ENCODE measurements at places on chromosomes 13 and 19.
A peak's percentile ranks its signal among the peaks of the same experiment; 100 is the strongest.

DNA sequence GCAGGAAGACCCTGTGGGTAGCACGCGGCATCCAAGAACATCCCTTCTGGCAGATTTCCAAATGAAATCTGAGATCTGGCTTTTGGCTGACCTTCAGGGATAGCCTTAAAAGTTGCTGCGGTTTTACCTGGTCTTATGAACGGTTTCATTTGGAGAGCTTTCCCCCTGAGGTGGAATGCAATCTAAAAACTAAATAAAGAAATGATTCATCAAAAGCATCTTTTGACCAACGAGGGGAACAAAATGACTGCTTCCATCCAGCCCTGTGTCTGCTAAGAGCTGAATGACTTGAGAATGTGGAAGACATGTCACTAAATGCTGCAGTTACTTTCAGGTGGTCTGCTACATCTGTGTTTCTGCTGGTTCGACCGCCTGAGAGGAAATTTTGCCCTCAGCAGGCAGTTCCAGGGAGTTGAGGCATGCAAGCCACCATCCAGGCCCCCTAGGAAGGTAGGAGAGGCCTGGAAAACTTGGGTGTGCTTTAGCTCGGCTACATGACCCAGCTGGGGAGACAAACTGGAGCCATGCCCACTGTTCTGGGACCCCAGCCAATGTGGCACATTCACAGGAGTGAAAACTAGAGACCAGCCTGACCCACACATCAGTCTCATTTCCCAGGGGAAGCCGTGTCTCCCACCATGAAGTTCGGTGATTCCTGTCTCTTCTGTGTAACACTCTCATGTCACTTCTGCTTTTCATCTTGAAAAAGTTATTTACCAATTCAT is 175.1 kb upstream of the KL start:
- no peak for DNase-seq

GRCh38 chr13:111005808-111006505 is 91.1 kb upstream of the ANKRD10 start:
- DNase-seq = no peak

DNA sequence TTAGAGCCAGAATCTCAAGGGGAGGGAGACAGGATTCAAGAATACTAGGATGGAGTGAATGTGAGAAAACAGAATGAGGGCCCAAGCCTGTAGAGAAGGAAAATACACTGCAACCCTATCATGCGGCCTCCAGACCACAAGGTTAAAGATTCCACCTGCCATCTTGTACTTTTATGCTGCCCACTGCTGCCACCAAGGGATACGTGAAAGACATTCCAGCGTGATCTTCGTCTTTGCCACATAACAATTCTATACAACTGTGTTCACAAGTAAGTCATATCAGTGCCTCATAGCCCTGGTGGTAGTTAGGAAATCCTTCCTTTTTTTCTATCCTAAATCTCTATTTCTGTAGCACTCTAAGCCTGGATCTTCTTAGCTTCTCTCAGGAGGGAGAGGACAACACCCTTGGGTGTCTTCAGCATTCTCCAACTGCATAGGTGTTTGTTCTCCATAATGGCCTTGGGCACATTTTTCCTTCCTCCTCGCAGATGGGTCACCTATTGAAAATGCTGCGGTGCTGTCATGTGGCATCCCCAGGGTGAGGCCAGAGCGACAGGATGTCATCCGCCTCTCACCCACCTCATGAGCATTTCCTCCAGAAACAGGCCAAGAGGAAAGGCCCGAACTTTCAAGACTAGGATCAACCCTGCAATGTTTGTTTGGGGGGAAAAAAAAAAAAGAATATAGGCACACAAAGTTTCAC is 13.6 kb downstream of the TPT1 start:
- no peak for DNase-seq

DNA sequence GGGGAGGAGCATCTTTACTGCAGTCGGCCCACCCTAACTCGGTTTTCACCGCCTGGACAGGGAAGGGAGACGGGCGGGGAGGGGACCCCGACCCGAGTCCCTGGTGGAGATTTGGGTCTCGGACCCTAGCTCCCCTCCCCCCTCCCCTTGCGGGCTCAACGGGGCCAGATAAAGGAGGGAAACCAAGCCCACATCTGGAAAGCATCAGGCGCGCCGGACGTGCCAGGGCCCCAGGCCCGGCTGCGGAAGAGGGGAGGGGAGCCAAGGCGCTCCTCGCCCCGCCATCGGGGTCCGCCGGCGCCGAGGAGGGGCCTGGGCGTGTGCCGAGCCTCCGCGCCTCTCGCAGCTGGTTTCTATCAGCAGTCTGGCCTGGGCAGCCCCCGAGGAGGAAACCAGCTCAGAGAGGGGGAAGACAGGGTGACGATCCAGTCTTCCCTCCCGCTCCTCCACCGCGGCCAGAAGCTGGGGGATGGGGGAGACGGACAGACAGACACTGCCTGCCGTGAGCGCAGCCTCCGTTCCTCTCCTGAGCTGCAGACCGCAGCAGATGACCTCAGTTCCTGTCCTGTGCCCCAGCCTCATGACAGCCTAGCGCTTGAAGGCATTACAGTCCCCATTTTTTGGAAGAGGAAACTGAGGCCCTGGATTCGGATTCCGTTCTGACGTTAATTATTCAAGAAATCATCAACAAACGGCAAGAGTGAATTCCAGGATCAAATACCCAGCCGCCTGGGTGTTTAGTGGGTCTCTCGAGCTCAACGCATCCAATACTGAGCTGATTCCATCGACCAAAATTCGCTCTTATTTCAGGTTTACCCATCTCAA is 3.6 kb upstream of the GNG8 start:
- peak; percentile 63 for DNase-seq

DNA sequence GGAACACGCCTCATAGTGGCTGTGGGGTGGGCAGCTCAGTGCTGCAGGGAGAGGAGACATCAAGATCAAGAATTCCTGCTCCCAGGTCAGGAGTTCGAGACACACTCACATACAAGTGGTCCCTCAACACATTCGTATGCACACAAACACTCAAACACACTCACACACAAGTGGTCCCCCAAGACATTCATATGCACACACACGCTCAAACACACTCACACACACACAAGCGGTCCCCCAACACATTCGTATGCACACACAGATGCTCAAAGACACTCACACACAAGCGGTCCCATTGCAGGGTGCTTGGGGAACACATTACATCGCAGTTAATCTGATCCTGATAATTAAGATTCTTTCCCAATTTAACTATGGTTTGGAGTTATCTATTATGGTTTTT is 28.2 kb downstream of the FCGBP start:
- DNase-seq = no peak

- no peak for DNase-seq
These were observed 203.4 kb downstream of the COL4A1 start for GRCh38 chr13:110103534-110103933.

DNA sequence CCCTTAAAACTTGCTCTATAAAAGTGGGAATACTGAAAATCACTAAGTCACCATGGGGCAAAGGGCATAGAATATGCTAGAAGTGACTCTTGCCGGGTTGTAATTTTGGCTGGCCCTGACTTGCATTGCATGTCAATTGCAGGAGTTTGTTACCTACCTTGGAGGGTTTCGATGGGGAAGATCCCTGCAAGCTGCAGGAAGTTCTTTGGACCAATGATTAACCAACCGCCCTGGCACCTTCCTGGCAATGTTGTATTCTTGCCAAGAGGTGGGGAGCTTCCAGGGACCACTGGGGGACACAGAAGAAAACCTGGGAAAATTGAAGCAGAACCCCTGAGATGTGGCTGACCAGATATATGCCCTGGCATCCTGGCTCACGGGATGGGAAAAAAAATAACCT is 235.8 kb downstream of the B3GLCT start:
- no peak for DNase-seq

GRCh38 chr13:34030782-34031181 is 212.8 kb downstream of the RFC3 start:
- no peak for DNase-seq

DNA sequence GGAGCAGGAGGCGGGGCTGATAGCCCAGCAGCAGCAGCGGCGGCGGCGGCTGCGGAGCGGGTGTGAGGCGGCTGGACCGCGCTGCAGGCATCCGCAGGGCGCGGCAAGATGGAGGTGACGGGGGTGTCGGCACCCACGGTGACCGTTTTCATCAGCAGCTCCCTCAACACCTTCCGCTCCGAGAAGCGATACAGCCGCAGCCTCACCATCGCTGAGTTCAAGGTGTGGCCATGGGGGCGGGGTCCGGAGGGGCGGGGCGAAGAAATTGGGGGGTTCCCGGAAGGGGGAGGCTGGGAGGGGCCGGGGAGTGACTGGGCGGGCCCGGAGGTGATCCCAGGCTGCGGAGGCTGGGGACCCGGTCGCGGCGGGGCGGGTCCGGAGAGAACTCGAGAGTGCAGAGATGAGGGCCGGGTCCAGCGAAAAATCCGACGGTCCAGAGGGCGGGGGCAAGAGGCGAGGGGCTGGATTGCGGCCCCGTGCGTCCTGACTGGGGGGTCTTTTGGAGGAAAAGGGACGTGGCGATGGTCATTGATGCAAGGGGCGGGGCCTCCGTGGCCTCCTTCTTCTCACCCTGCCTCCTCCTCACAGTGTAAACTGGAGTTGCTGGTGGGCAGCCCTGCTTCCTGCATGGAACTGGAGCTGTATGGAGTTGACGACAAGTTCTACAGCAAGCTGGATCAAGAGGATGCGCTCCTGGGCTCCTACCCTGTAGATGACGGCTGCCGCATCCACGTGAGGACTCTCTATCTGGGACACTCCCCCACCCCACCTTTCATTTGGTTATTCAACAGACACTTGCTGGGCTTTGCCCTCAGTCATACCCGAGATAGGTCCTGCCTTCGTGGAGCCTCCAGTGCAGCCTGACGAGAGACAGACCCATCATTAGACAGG is at the start of gene TBCB:
Gene TBCB, plus strand, starts transcription at position 16 of the 891 bp plus-strand sequence. Its CDS starts 93 bp downstream, at position 109.
- DNase-seq = peak; percentile 93

DNA sequence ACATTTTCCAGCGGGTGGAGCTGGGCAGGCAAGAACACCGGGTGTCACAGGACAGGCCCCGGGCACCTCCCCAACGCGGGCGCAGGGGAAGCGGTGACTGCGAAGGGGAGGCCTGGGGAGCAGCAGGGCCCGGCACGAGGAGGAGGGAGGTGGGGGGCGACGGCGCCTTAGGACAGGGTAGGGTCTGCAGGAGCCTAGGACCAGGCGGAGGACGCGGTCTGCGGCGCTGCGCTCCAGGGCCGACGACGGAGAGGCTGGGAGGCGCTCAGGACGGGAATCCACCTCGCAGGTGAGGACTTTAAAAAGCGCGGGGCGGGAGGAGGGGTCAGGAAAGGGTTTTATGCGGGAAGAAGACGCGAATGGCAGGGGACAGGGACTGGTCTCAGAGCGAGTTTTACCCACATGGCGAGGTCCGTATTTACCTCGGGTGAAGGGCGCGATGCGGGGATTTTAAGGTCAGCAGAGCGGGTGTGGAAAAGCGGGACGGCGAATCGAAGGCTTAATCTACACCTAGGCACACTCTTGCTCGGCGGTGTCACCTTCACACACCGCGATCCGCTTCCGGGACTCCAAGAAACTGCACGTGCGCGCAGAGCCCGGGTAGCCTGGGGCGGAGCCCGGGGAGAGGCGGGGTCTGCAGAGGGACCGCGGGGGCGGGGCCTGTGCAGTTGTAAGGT is 13.5 kb downstream of the ERVV-2 start:
- DNase-seq = no peak

DNA sequence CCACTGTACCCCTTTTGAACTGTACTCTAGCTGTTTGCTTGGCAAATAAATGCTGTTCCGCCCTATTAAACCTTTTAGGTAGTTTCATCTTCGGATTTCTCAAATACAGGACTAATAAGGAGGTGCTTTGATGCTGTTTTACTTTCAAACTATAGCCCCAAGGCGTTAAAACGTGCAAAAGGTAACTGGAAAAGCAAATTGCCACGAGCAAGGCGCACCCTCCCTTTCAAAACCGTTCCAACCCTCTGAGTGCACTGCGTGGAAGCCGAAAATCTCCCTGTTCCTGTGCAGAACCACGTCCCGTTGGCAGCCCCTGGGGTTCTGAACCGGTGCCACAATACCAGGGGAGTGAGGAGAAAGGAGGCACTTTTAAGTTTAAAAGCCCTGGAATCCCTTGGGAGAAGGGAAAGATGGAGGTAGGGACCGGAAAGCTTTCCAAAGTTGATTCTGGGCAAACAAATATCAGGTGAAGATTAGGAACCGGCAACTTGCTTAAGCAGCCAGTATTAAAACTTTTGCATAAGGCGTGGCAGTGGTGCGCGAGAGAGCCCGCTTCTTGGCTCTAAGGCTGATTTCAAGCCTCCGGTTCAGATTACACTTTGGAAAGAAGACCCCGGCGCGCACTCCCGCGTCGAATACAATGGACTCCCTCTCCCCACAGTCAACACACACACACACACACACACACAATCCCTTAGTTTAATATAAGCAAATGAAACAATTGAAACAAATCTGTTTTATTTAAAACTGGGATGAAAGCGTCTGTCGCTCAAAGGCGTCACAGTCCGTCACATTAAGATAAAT is 9.5 kb downstream of the POU4F1 start:
- DNase-seq = no peak

DNA sequence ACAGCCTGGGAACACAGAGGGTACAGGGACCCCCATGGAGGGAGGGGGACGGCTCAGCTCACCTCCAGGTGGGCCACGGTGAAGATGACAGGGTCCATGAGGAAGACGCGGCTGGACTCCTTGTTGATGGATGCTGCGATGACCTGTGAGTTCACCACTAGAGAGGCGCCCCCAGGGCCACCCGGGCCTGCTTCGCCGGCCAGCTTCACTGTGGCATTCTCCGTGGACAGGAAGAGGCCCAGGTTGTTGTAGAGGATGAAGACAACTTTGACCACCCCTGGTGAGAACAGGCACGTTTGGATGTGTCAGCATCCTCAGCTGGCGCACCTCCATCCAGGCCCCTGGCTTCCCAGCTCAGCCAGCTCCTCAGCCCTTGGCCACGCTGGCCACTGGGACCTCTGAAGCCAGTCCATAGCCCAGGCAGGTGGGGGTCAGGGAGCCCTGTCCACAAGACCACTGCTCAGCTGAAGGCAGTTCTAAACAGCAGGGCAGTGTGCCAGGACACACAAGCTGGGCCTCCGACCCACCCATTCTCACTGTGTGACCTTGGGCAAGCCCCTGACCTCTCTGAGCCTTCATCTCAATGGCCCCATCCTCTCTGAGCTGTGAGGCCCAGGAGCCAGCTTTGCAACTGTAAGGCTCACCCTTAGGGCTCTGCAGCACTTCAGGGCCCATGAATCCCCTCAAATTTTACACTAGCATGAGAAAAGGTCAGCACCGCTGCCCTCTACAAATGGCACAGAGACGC is 22.1 kb upstream of the ASF1B start:
- no peak for DNase-seq

- no peak for DNase-seq
These were observed 51.0 kb upstream of the FGF14 start for GRCh38 chr13:102452836-102453235.

- DNase-seq = peak; percentile 92
These were observed 9.4 kb upstream of the CEACAM16 start for GRCh38 chr19:44689290-44690130.

- DNase-seq = peak; percentile 78
These were observed at the start of gene ZNF792 for GRCh38 chr19:34963573-34964406. Gene ZNF792, minus strand, starts transcription at chr19:34964229. Its CDS starts 567 bp downstream, at chr19:34963662.

GRCh38 chr13:85590231-85590931 is 208.8 kb downstream of the SLITRK6 start:
- DNase-seq = no peak

All from stimulated activated CD8-positive, alpha-beta memory T cell treated with anti-CD3 and anti-CD28 coated beads, Interleukin-4, amount 100 ng/mL, for 48 hours (primary cell).